Non-pigmented ciliary epithelial cell (primary cell): ENCODE measurements at places on chromosomes 3 and 15.

DNA sequence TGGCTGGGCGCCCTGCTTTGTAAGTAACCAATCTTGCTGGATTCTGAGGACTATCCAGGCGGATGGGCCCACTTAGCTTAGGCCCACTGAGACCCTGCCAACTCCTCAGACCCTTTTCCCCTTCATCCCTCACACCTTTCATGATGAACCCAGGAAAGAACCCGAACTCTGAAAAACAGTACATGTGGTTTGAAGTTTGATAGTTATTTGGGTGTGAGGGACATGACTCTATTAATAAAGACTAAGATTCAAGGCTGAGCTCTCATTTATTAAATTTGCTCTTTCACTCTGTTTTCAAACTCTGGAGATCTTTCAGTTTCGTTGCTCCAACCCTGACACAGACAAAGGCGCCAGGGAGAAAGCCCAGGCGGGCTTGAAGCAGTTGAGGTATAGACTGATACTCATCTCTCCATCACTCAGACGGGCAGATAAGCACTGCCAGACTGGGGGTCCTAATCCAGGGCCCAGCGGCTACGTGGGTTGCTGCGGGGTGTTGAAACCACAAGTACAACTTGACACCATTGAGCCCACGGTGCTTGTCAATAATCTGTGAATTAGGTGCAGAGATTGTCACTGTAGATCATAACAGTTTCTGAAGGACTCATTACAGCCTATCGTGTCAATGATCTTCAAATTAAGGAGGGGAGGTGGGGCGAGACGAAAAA lies 7.2 kb upstream of the SOX2 start:
- no peak for DNase-seq

DNA sequence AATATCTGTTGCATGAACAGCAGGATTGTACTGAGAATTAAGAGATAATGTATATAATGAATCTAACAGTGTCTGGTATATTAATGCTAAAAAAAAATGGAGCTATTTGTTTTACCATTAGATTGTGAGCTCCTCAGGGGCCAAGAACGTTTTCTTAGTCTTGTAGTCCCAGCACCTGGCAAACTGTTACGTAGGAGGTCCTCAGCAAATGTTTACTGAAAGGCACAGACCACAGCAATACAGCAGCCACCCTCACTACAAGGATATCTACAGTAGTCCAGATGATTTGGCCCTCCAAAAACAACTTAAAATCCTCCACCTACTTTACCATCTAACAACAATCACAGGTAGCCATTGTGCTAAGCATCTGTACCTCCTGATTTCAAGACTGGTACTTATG lies 59.7 kb downstream of the MSL2 start:
- no peak for DNase-seq

DNA sequence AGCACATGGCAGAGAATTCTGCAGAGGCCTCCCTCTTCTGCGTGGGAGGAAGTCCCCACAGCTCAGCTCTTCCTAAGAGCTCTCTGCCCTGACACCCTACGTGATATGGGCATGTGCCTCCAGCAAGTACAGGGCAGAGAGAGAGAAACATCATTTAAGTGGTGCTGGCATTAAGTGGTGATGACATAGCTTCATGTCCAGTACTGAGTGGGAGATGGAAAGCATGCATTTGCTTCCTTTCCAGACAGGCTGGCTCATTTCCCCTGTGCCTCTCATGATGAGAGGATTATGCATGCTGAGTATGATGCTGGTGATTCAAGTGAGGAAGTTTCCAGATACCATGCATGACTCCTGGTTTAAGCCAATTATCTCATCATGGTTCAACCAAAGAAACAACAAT lies 26.9 kb downstream of the BFSP2 start:
- DNase-seq = peak; percentile 46

DNA sequence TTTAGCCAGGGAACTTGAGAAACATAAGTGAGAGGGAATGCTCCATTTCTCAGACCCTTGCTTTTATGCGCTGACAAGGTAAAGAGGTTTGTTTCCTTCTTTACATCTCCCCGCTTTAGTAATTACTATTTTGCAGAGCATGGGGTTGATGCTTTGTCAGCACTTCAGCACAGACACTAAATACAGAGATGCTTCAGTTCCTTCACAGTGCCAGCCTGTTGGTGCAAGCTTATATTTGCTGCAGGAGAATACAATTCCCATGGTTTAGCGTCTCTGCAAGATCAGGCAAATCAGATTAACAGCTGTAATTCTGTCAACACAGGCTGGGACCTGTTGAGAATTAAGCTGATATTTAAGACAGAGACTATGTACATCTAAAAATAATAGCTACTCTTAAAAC lies 2.9 kb downstream of the FMN1 start:
- DNase-seq = no peak

DNA sequence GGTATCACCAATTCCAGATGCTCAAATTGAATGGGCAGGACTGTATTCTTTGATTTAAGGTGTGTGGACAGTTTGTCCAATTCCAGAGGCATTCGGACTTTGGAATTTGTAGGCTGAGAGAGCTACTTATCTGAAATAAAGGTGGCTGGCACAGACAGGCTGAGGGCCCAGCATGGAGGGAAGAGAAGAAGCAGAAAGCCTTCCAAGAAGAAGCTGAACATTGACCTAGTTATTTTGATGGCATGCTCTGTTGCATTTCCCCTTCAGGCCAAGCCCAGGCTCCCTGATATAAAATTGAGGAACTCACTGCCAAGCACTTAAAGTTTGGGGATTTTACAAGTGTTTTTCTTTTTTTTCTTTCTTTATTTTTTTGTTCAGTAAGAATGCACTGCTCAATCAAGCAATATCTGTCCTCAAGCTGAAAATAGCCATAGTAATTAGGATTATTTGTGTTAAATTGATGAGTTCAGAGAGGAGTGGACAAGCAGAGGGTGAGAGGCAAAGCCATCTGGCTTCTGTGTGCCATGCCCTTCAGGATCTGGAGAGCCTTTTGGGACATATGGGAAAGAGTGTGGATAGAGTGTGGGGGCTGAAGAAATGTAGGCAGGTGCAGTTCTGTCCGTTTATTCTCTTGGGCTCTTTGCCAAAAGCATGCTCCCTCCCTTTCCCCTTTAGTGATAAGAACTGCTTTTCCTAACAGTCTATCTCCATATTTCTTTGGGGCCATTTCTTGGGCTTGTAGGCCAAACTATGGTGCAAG lies 148.9 kb downstream of the OXSM start:
- no peak for DNase-seq

- peak; percentile 72 for DNase-seq
Measured at GRCh38 chr3:196159952-196160804, 51.0 kb downstream of the ZDHHC19 start.

GRCh38 chr3:73868688-73869315 lies 244.1 kb upstream of the PDZRN3 start:
- DNase-seq = peak; percentile 11

DNA sequence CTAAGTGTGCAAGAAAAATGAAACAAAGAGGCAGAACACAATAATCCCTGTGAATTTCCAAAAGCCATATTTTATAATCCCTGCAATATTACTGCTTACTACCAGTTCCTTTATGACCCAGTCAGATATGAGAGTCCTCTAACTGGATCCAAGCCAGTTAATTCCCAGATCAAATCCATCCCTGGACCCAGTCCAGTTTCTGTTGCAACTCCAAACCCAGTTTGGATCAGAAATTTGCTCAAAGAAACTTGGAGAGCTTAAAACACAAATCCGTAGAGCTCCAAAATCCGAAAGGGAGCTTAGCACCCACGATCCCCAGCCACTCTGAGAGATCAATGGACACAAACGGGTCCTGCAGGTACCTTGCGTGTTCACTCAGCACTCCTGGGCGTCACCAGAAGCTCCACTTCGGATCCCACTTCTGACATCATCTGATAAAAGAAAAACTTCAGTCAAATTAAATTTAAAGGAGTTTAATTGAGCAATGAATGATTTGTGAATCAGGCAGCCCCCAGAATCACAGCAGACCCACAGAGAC lies 32.6 kb upstream of the THUMPD3 start:
- no peak for DNase-seq

DNA sequence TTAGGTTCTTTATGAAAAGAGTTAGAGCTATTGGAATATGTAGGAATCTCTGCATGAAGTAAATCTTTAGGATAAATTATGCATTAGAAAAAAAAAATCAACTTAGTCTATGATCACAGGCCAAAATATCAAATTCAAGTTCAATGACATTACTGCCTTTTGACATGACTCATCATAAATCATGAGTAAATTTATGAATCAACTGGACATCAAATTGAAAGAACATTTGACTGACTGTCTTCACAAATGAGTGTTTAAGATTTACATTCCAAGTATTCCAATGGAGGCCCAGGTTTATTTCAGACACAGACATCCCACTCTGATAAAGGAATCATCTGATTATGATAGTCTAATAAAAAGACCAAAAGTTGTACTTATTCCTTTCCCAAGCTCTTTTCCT lies 192.8 kb upstream of the TTC14 start:
- DNase-seq = no peak

DNA sequence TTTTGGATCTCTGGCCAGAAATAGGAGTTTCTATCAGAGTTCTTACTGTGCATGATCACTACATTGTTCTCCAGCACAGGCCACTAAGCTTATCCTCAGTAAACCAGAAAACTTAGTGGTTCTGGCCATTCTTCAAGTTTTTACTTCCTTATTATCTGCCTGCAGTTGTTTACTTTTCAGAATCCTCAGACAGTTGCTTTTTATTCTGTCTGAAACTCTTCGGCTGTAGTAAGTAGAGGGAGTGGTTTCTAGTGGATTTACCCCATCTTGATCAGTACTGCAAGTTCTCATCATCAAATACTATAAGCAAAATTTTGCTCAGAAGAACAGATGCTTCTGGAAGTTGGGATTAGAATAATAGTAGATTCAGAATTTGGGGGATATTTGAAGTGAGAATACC lies 193.0 kb upstream of the RARB start:
- DNase-seq = no peak

DNA sequence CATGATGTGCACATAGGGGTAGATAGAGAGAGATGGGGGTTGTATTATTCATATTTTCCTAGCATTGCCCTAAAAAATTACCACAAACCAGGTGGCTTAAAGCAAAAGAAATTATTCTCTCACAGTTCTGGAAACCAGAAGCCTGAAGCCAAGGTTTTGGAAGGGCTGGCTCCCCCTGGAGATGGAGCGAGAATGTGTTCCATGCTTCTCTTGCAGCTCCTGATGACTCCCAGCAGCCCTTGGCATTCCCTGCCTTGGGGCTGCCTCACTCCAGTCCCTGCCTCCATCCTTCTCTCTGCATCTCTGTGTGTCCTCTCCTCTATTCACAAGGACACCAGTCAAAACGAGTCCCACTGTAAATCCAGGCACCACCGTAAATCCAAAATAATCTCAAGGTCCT lies 91.5 kb upstream of the FAM174B start:
- no peak for DNase-seq

DNA sequence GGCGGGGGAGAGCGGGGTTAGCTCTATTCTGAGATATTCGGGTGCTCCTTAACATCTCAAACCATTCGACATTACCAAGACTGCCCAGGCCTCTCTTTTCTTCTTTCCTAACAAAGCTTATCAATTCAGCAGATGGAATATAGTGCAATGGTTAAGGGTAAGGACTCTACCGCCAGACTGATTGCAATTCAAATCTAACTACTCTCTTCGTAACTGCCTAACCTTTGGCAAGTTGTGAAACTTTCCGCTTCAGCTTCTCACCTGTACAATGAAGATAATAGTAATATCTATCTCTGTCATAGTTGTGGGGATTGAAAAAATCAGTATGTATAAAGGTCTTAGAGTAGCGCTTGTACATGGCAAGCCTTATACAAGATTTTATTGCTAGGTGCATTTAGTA lies 972 bp downstream of the UBA5 start:
- DNase-seq = no peak

DNA sequence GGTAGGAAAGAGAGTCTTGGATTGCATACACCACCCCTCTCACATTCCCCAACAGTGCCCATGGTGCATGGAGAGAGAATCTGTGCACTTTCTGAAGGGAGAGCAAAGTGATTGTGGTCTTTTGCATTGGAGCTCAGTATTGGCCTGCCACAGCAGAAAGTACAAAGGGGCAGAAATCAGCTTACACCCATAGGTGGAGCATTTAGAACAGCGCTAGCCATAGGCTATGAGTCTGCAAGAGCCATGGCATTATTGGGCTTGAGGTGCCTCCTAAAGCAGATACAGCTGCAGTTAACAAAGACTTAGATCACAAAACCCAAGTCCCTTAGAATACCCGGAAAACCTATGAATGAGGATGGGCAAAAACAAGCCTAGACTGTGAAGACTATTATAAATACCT lies 21.8 kb downstream of the SI start:
- DNase-seq = no peak

GRCh38 chr3:124846189-124846588 lies 41.0 kb downstream of the ITGB5 start:
- DNase-seq = no peak

DNA sequence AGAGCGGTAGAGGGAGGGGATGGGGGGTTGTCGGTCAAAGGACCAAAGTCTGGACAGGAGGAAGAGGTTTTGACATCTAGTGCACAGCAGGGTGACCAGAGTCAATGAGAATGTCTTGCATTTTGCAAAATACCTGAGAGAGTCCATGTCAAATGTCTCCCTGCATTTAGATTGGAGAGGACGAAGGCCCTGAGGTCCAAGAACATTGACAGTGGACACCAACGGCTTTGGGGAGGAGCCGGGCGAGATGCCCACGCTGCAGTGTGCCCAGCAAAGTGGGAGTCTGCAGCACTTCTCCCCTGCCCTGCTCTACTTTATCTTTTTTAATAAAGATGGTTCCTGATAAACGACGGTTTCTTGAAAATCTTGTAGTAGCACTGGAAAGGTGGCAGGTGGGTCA lies 67.4 kb upstream of the TAMM41 start:
- no peak for DNase-seq

GRCh38 chr15:99481951-99482230 lies 83.9 kb upstream of the MEF2A start:
- no peak for DNase-seq

- no peak for DNase-seq
Measured at GRCh38 chr3:165607221-165607620, 230.0 kb downstream of the BCHE start.

DNA sequence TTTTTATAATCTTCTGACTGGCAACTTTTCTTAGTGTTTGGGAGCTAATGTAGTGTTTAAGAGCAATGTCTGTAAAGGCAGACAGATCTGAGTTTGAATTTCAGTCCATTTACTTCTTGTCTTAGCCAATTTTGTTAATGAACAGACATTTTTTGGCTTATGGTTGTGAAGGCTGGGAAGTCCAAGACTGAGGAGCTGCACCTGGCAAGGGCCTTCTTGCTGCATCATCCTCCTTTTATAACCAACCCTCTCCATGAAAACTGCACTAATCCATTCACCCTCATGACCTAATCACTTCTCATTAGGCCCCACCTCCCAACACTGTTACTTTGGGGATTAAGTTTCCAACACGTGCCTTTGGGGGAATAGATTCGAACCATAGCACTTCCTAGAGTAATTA lies 164.5 kb downstream of the GAP43 start:
- no peak for DNase-seq

- no peak for DNase-seq
Measured at GRCh38 chr15:43518197-43518761, 871 bp downstream of the MAP1A start.

- DNase-seq = no peak
Measured at GRCh38 chr3:1766384-1766783, 332.3 kb upstream of the CNTN4 start.

- no peak for DNase-seq
Measured at GRCh38 chr3:127371846-127372245, 84.0 kb upstream of the PRR20G start.
